ENCODE measurements at places on chromosomes 16 and 17. TPM values are rescaled to one million over a fixed set of nuclear protein-coding genes. Genes with fewer than 3 reads are reported as not detected.

- no peak for DNase-seq
These were observed 40.5 kb downstream of the ANKRD11 start for GRCh38 chr16:89449726-89450335.

DNA sequence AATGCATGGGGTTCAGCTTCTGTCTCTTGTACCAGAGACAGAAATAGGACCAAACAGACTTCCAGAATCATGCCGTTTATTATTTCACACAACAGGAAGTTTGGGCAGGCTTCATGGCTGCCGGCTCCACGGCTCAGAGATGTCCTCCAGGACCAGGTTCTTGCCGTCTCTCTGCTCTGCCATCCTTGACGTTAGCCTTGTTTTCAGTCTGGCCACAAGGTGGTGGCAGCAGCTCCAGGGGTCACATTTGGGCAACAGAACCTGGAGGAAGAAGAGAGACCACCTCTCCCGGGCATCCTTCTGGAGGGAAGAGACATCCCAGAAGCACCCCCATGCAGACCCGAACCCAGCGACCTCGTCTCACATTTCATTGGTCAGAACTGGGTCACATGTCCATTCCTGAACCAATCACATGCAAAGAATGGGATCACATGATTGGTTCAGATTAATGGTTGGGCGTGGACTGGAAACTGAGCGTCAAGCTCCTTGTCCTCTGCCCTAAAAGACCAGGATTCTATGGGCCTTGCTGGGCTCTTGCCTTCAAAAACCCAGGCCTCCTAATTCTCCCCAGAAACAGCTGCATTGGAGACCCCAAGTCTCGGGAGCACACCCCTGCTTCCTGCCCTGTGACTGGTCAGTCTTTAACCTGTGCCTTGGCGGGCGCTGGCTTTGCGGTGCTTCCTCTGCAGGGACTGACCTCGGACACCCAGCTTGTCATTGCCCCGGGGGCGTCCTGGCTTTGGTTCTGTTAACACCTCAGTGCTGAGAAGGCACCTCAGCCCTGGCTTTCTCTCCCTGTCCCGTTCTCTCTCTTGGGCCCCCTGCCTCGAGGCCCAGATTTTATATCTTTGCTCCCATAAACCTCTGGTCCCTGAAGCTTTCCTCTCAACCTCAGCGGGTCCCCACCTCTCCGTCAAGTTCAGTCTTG lies 63.3 kb downstream of the IRF8 start:
- DNase-seq = no peak

Gene CCL5
- total RNA-seq = 2.9 TPM

GRCh38 chr16:89064606-89065457 lies 28.8 kb upstream of the ACSF3 start:
- no peak for DNase-seq

DNA sequence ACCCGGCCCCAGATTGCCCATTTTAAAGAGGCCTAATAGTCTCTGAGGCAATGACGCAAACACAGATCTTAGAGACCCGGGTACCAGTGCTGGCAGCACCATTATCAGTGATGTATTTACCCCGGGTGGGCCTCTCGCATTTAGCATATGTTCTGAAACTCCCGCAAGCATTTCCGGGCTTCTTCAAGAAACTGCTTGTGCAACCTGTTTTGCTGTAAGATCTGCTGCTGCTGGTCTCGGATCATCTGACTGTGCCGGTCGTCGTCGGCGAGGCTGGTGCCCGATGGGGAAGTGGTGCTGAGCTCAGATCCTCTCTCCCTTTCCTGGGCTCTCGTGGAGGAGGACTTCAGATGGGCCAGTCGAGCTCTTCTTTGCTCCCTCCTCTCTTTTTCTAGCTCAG lies 12.5 kb downstream of the CEP295NL start:
- peak; percentile 80 for DNase-seq

- no peak for DNase-seq
These were observed 57.7 kb downstream of the TBC1D16 start for GRCh38 chr17:79977708-79978547.

- no peak for DNase-seq
These were observed 30.0 kb upstream of the CLEC18A start for GRCh38 chr16:69921127-69921526.

GRCh38 chr16:81717662-81718189 lies 61.4 kb upstream of the PLCG2 start:
- no peak for DNase-seq

GRCh38 chr17:44602970-44603369 lies 45.7 kb downstream of the FZD2 start:
- DNase-seq = no peak

Gene BICDL2
- not detected for total RNA-seq

Gene TBKBP1
- 20.4 TPM for total RNA-seq

- no peak for DNase-seq
These were observed 305.1 kb upstream of the GOT2 start for GRCh38 chr16:59039066-59039720.

GRCh38 chr16:50114357-50115129 lies 38.6 kb upstream of the TENT4B start:
- no peak for DNase-seq

GRCh38 chr17:75634376-75634740 lies 1.1 kb downstream of the SMIM5 start:
- peak; percentile 55 for DNase-seq

DNA sequence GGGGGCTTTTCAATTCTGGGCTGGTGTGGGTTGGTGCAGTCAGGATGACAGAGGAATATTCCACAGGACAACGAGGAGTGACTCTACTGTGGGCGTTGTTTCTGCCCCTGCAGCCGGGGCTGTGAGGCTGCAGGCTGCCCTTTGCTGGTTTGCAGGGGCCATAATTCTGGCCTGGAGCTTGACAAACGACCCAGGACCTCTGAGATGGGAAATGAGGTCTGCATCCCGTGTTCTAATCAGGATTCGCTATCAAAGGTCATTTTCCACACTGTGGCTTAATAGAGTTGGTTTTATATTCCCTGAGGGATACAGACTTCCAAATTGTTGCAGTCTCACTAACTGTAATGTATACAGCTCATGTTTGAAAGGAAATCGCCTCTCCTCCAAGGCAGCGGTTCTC lies 180.9 kb downstream of the RPTOR start:
- no peak for DNase-seq

GRCh38 chr16:11183035-11183812 lies 72.8 kb downstream of the SOCS1 start:
- no peak for DNase-seq

Gene TBC1D3I
- total RNA-seq = 0.18 TPM

DNA sequence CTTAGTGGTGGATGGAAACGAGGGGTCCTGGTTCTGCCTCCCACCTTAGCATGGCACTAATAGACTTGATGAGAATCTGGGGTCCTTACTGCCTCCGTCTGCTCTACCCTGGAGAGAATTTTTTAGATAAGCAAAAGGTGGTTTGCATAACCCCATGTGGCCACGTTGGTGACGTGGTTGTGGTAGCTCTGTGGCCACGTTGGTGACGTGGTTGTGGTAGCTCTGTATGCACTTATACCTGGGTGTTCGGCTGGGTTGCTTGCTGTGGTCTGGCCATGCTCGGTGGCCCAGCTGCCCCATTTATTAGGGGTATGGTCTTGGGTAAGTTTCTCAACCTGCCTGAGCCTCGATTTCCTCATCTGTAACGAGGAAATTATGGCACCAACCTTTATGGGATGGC lies 13.0 kb downstream of the SPIRE2 start:
- no peak for DNase-seq

Measured in right cardiac atrium (tissue), 5 donors.